ENCODE measurements at places on chromosomes 7 and 10.

GRCh38 chr7:42522227-42522991 lies 285.4 kb upstream of the GLI3 start:
- DNase-seq: no peak

- no peak for DNase-seq
Observed at GRCh38 chr10:7626283-7626682, 40.5 kb downstream of the ITIH5 start.

- no peak for DNase-seq
Observed at GRCh38 chr10:22445495-22445894, 100.2 kb downstream of the SPAG6 start.

DNA sequence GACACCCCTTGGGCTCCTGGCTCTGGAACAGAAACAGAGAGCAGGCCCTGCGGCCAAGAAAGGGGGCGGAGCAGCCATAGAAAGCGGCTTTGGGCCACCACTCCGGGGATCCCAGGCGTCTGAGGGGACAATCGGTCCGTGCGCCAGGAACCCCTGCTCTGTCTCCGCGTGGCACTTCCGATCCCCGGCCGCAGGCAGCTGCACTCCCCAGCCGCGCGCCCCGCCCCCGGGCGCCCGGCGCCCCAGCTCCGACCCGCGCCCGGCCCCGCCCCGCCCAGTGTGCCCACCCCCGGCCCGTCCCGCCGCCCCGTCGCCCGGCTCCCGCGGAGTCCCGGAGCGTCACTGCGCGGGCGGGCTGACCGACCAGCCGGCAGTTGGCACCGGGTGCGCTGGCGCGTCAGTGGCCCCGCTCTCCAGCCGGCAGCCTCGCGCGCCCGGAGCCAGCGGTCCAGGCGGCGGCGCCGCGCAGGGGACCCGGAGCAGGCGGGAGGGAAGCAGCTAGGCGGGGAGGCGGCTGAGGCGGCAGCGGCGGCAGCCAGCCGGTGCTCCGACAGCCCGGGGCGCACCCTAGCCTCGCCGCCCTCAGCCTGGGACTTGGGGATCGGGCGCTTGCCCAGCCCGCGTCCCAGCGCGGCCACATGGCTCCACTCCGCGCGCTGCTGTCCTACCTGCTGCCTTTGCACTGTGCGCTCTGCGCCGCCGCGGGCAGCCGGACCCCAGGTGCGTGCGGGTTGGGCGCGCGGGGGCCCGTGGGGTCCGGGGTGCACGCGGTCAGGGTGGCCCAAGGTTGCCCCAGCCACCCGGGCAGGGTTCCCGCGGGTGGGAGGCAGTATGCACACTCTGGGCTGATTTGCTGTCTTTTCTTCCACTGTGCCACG lies at the start of gene ADAMTS14:
Gene ADAMTS14 (plus strand): TSS at position 342 of the 878 bp plus-strand sequence. CDS start 297 bp downstream, at position 639.
- peak; percentile 66 for DNase-seq

- no peak for DNase-seq
Observed at GRCh38 chr10:7826971-7827370, 8.7 kb downstream of the TAF3 start.

DNA sequence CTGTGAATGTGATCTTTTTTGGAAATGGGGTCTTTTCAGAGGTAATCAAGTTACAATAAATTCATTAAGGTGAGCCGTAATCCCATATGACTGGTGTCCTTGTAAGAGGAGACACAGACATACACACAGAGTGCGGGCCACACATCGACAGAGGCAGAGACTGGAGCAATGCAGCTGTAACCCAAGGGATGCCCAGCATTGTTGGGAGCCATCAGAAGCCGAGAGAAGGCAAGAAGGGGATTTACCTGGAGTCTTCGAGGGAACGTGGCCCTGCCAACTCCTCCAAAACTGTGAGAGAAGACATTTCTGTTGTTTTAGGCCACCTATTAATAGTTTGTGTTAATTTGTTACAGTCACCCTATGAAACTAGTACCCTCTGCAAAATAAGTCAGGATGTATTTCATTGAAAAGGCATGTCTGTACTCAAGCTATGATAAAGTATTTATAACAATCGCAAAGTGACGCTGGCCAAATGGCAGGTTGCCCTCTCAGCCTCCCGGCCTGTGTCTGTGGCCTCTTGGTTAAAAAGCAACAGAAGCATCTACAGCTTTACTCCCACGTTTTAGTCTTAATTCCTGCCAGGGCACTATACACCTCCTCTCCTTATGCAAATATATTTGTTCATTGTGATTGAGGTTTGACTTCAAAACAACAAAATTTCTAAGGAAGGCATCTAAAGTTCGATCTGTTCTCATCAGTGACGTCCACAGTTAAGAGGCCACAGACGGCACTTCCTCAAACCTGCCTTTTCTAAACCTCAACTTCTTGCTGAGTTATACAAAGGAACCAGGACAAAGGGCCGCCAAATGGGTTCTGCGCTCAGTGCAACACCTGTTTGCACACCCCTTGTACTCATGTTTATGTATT lies 46.8 kb downstream of the HIPK2 start:
- DNase-seq: no peak

DNA sequence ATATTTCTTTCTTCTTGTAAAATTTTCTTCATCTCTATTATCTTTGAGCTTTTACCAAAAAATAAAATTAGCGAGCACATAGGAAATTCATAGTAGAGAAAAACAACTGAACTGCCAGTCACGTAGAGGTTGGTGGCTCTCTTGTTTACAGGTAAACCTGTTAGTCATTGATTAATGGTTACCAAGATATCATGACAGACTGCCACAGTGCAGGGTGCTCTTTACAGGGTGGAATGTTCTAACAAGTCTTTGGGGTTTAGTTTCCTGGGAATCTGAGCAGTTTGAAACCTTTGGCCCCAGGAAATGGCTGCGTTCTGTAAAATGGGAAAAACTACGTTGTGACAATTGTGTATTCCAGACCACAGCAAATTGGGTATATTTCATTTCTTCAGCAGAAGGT lies 407.3 kb upstream of the ADARB2 start:
- no peak for DNase-seq

DNA sequence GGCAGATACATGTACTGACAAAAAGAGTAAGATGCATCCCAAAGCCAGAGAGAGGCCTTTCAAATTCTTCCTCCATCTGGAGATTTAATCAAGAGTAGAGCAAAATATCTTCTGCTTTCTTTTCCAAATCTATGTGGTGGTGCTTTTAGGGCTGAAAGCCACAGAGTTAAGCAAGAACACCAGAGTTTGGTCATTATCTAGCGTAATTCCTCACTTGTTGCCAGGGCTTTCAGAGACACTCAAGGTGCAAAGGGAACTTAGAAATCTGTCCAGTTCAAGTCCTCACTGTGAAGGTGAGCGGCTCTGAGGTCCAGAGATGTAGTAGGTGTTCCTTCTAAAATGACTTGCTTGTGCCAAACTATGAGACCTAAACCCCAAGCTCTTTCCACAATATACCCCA lies 10.9 kb upstream of the NFE2L3 start:
- DNase-seq: no peak

- DNase-seq: no peak
Observed at GRCh38 chr10:43119416-43120115, 18.7 kb upstream of the CSGALNACT2 start.

- no peak for DNase-seq
Observed at GRCh38 chr7:47329320-47329926, 252.5 kb downstream of the TNS3 start.

GRCh38 chr10:128046156-128046952 lies 79.9 kb downstream of the MKI67 start:
- no peak for DNase-seq

DNA sequence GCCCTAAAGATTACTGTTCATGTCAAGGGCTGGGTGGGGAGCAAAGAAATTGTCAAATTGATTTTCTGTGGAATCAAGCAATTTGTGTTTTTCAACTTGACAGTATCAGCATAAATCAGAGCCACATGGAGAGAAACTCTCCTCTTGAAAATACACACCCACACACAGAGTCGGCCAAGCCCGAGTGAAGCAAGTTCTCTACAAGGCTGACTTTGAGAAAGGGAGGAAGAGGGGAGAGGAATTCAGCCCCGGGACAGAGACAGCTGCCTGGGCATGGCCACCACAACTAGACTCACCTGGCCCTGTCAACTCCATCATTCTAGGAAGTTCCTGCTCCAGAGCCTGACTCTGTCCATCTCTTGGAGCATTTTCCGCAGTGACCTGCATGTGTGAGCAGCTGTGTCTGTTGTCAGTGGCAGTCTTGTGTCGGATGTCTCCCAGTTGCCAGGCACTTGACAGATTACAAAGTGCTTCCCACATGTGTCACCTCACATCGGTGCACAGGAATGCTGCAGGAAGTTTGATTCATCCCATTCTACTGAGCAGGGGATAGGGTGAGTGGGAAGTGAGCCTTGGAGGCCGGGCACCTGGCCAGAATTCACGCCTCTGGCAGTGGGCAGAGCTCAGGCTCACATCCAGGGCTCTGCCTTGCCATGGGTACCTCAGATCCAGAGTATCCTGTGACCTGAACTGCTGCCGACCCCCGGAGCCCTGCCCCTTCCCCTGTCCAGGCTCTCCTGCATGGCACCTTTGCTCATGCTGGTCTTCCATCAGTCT lies 37.9 kb downstream of the ADAM12 start:
- DNase-seq: no peak

DNA sequence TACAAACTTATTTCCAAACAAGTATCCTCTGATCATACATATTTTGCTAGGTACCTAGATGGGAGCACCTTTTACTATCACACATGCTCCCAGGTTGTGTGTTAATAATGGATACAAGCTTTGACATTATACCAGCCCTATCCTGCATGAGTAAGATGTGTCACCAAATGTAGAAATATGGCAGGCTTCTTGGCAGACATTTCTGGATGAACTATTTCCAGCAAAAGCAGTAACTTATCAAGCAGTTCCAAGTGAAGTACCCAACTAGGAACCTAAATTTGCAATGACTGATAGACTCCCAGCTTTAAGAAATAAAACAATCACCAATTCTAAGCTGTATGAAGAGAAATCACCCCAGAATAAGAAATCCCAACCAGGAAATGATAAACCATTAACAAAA lies 103.7 kb upstream of the TMEM72 start:
- DNase-seq: no peak

DNA sequence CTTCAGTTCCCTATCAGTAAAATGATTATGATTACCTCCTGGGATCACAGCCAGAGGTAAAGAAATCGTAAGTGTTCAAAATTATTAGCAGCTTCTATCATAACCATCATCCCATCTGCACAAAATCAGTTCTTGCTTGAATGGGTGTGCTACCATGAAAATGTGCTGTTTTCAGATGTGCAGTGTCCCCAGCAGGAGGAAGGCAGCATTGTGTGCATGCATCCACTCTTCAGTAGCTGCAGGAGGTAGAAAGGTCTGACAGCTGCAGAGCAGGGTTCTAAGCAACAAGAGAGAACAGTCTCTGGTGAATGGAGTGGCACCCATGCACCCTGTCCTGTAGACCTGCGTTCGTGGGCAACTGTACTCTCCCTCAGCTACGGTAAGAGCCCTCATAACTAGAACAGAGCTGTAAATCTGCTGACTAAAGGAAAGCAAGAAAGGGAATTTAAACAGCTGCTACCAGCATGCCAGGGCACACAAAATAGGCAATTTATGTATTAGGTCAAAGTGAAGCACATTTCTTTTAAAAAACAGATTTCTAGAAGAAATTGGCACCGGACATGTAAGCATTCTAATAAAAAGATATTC lies 21.2 kb downstream of the VSTM2A start:
- DNase-seq: no peak

DNA sequence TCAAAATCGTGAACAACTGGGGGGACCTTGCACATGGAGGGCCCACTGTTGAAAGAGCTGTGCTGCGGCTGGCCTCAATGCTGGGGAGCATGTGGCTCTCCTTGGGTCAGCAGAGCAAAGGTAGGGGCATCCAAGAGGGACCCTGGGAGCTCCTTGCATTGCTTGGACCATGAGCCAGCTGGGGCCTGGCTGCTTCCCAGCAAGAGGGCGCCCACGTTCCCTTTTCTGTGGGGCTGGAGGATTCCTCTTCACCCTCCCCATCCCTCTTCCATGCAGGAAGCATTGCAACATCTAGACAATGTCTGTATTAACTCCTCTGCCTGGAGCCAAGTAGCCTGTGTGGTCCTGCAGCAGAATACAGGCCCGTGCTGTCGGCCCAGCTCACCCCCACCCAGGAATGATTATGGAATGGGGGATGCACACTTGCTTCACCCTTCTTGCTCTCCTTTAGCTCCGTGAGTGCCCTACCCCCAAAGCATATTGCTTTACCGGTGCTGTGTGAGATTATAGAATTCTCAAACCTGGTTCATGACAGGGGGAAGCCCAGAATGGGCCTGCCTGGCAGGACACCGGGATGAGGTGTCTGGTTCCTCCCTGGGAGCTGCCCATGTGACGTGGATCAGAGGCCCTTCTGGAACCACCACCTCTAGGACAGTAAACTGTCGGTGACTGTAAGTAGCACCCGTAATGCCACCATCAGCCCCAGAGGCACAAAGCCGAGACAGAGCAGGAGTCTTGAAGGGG lies 61.9 kb downstream of the SYPL1 start:
- DNase-seq: peak; percentile 27

DNA sequence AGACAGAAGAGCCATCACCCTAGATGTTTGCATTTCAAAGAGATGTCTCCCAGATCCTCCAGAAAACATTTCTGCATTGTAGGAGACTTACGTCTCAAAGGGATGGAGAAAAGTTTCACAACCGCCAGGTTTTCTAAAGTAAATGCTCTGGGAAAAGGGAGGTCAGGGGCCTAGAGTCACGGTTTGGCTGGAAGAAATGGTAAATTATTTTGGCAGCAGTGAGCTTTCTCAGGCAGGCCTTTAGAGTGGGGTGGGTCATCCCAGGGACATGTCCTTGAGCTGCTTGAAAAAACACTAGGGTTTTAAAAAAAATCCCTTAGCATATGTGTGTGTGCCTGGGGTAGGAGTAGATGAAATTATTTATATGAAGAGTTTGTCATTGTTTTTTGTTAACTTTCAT lies 728.8 kb downstream of the TYW1 start:
- DNase-seq: no peak

- DNase-seq: no peak
Observed at GRCh38 chr7:105644937-105645336, 63.6 kb upstream of the EFCAB10 start.

DNA sequence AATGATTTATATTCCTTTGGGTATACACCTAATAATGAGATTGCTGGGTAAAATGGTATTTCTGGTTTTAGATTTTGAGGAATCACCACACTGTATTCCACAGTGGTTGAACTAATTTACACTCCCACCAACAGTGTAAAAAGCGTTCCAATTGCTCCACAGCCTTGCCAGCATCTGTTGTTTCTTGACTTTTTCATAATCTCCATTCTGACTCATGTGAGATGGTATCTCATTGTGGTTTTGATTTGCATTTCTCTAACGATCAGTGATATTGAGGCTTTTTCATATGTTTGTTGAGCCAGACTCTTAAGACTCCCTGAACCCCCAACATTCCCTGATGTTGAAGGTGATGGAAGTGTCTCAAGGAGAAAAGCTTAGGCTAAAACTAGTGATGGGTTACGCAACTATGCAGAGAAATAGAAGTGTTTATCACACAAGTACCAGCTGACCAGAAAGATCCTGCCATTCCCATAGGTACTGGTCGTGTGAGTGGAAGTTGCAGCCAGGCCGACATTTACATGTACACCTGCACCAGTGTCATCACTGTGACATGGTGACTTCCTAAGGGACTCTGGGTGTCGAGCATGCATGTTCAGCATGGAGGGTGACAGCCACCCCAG lies 711.2 kb upstream of the NRP1 start:
- no peak for DNase-seq

GRCh38 chr10:6503171-6503570 lies 76.9 kb downstream of the PRKCQ start:
- no peak for DNase-seq

GRCh38 chr10:16811765-16812164 lies 5.5 kb downstream of the RSU1 start:
- peak; percentile 15 for DNase-seq

- DNase-seq: peak; percentile 42
Observed at GRCh38 chr10:33263453-33263852, 71.0 kb downstream of the NRP1 start.

Data from muscle of back (tissue), 13 donors.